ENCODE measurements at places on chromosomes 6 and 20. TPM values are rescaled to one million over a fixed set of nuclear protein-coding genes. Genes with fewer than 3 reads are reported as not detected.

GRCh38 chr6:56649053-56649769 lies 6.5 kb upstream of the DST start:
- DNase-seq: no peak

GRCh38 chr6:66865771-66866170 lies 1158.7 kb upstream of the EYS start:
- DNase-seq: no peak

The BANF2 gene
- total RNA-seq: not detected

The PLCB1 gene
- 7.7 TPM for total RNA-seq

DNA sequence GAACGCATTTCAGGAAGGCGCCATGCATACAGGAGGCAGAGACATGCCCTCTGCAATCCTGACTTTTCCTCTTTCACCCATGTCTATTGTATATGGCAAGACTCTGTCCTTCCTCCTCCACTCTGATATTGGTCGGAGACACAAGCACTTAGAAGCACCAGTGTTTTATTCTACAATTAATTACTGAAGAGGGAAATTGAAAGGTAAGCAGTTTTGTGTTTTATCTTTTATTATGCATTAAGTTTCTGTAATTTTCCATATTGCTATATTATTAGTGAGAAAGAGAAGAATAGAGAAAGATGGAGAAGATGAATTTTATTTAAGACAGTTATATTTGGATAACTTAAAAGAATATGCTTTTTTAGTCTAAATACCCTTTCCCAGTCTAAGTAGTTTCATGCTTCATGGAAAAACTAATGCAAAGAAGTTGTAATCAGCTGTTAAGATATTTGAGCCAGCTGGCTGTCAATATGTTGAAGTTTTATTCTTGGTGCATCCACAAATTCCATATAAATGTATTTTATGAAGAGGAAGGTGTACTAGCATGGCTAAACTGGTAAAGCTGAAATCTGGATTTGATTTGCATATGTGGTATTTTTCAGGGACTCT lies 13.6 kb downstream of the ARID1B start:
- no peak for DNase-seq

The OPRM1 gene
- total RNA-seq: not detected

- no peak for DNase-seq
These were observed 496.7 kb downstream of the UTRN start for GRCh38 chr6:144781836-144782235.

- no peak for DNase-seq
These were observed 128.6 kb downstream of the ARID1B start for GRCh38 chr6:156905801-156906200.

- DNase-seq: no peak
These were observed 956.1 kb downstream of the EYS start for GRCh38 chr6:64750910-64751309.

DNA sequence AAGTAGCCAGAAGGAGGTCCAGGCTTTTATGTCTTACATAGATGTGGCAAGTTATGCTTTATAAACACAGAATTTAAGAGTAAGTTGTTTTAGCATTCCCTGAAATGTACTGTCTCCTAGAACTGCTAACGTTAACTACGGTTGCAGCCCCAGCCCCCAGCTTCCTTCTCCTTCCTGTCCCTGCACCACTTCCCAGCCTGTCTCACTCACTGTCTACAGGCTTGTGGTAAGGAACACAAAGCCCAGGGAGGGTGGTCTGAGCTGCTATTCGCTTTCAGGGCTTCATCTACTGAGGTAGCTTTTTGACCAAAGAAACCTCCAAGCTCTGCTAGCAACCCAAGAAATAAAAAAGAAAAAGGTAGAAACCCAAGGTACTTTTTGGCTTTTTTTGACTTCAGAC lies 35.9 kb downstream of the PCSK2 start:
- no peak for DNase-seq

DNA sequence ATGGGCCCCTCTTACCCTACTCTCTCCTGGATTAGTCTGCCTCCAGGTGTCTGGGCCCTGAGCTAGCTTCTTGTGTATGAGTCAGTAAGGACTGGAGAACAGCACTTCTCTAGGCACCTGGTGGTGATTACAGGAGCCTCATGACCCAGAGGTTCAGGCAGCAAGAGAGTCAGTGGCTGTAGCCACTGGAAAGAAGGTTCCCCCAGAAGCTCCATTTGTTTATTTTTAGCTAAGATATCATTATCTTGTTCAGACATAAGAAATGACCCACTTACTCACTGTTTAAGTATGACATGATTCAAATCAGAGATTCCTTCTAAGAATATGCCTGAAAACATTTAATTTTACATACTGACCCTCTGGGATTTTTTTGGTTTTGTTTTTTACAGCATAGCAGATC lies 23.6 kb upstream of the SLC4A11 start:
- no peak for DNase-seq

The RNF8 gene
- 15.7 TPM for total RNA-seq

The KIF25 gene
- total RNA-seq: not detected

DNA sequence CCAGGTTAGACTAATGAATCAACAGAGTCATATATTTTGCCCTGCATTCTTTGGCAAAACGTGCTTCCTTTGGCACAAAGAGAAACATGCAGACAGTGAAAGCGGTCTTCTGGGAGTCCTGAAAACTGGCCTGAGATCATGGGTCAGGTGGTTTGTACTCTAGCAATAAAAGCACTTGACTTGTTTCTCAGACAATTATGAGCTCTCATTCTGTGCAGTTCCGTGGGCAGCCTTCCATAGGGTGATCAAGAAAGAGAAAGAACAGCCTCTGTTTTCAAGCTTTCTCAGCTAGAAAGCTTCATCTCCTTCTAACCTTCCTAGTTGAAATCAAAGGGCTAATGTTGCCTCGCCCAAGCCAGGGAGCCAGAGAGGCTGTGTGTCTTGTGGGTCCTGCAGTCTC lies 62.7 kb upstream of the ISM1 start:
- no peak for DNase-seq

The DEFB124 gene
- not detected for total RNA-seq

GRCh38 chr20:57049296-57049695 lies 217.1 kb downstream of the BMP7 start:
- DNase-seq: no peak

The CLPSL2 gene
- not detected for total RNA-seq

GRCh38 chr6:106514583-106514885 lies 114.8 kb downstream of the RTN4IP1 start:
- no peak for DNase-seq

GRCh38 chr6:29675561-29675960 lies 5.4 kb downstream of the ZFP57 start:
- no peak for DNase-seq

DNA sequence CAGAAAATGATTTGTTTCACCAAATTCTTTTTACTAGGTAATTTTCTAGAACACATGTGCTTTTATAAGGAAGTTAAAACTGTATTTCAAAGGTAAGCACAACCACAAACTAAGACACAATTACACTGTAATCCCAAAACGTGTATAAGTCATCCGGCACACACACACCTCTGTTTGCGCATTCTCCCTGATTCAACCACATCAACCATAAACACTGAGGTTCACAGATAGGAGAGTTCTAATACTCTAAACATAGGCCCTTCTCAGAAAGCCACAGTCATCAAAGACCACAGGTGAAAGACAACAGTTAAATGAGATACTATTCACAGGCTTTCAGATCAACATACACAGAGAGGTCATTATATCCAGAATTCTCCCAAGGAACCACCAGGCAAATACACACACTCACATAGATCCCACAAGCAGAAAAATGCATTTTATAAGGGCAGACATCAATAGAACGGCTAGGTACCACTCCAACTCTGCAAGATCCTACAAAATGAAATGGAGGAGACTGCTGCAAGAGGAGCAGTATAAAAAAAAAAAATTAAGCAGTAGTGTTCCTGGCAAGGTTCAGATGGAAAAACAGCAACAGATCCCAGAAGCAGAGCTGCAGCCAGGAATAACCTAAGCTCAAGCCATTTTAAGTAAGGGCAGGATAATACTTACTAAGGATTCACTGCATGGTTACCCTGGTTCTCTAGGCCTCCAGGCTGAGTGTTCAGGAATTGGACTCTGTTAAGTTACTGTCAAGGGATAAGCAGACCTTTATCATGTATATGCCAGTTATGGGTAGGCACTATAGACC lies 6.6 kb upstream of the FBXO9 start:
- no peak for DNase-seq

The SLC22A1 gene
- 0.17 TPM for total RNA-seq

The HLA-DMB gene
- 10.6 TPM for total RNA-seq

DNA sequence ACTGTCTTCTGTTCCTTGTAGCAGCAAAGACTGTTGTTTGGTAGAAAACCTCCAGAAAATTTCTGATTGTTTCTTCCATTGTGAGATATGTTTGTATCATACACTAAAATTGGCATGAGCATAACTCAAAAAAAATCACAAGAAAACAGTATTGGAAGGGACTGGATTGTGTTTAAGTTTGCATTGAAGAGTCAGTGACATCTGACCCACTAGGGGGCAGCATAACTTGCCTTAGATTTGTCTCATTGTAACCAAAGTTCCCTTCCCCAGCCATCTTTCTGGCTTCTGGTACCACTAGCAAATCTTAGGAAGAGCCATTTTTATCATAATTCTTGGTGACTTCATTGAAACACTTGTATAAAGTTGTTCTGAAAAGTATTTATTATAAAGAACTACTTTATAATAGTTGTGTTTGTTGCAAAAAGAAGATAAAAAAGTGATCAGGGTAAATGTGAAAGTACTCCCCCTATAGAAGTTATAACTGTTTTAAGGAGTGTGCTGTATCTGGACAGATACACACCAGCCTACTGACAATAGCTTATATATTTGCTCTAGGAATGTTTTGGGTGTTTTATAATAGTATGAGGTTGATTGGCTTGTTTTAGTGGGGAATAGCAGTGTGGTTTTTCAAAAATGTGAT lies 7.7 kb downstream of the CSTF1 start:
- no peak for DNase-seq

The FHL5 gene
- total RNA-seq: 6.9 TPM

The BFSP1 gene
- total RNA-seq: 0.55 TPM

The ACOT13 gene
- 80.0 TPM for total RNA-seq

- no peak for DNase-seq
These were observed 8.9 kb downstream of the STX11 start for GRCh38 chr6:144159223-144159622.

GRCh38 chr6:36333931-36334725 lies 2.6 kb downstream of the BNIP5 start:
- no peak for DNase-seq

The GCNT2 gene
- total RNA-seq: 41.8 TPM

- no peak for DNase-seq
These were observed 103.8 kb downstream of the KHDC1L start for GRCh38 chr6:73121421-73121993.

The XRN2 gene
- 35.6 TPM for total RNA-seq

GRCh38 chr20:8344631-8345030 lies 212.6 kb downstream of the PLCB1 start:
- DNase-seq: no peak

- no peak for DNase-seq
These were observed 3.8 kb downstream of the TSHZ2 start for GRCh38 chr20:52975803-52976531.

The FAM83C gene
- total RNA-seq: not detected

The ARFRP1 gene
- total RNA-seq: 46.5 TPM

The OPN5 gene
- 0.17 TPM for total RNA-seq

The SUMO4 gene
- 0.32 TPM for total RNA-seq

DNA sequence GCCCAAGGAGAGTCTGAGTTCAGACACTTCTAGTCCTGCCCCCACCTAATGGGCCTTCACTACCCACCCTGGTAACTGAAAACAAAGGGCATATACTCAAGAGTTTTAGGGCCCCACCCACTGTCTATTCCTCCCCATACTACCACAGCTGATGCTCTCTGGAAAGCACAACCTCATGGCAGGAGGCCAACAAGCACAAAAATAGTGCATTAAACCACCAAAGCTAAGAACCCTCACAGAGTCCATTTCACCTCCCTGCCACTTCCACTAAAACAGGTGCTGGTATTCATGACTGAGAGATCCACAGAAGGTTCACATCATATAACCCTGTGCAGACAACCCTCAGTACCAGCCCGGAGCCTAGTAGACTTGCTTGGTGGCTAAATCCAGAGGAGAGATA lies 132.1 kb upstream of the ADGRB3 start:
- DNase-seq: no peak

Measured in left ventricle myocardium superior (tissue), 1 donor.